Stimulated activated CD4-positive, alpha-beta T cell treated with anti-CD3 and anti-CD28 coated beads, Interleukin-15, amount 100 ng/mL, for 48 hours (primary cell): ENCODE measurements at places on chromosomes 2 and 18.

- DNase-seq, result no peak
These were observed 255.5 kb downstream of the RNF152 start for GRCh38 chr18:61637319-61637718.

GRCh38 chr18:44729631-44730101, 49.0 kb downstream of the SETBP1 start:
- DNase-seq, result peak; percentile 21

- no peak for DNase-seq
These were observed 53.3 kb upstream of the NFU1 start for GRCh38 chr2:69490486-69490885.

- DNase-seq, result no peak
These were observed 19.1 kb downstream of the MAL start for GRCh38 chr2:95044601-95045000.

- DNase-seq, result no peak
These were observed 12.5 kb upstream of the PAX8 start for GRCh38 chr2:113291191-113291590.

GRCh38 chr2:197799068-197799467, 5.3 kb upstream of the PLCL1 start:
- DNase-seq, result no peak

DNA sequence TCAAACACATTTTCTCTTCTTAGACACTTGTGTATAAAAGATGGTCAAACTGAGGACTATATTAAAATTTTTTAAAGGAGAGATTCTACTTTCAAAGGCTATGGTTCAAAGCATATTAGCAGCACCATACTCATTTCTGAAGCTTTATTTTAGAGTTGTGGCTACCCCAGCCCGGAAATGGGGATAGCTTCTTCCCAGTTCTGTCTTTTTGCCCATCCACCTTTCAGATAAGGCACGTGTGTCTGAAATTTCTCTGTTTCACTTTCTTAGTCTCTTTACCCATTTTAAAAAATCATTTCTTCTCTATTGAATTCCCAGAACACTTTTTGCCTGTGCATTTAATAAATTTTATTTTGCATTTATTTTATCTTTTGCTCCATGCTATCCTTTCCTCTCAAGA, 431.5 kb downstream of the RNF144A start:
- DNase-seq, result no peak

GRCh38 chr2:204732019-204732418, 186.7 kb downstream of the PARD3B start:
- no peak for DNase-seq

DNA sequence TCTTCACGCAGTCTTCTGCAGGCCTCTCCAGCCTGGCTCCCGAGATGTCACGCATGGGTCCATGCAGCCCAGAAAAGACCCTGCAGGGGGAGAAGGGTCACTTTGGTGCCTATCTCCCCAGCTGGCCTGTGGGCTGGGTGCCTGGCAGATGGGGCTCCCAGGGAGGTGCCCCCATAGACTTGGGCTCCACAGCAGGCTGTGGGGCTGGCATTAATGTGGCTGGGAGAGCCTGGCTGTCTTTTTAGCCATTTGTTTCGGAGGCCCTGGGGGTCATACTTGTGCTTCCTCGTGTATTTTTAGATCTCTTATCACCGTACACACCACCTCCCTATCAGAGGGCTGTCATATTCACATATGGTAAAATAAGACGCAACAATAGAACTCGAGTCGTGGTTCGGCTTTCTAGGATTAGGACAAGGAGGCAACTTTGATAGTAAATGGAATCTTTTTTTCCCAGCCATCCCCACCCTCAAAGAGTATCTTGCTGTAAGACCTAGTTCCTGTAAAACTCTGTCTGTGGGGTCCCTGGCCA, 74.5 kb downstream of the LRRFIP1 start:
- no peak for DNase-seq

GRCh38 chr2:41886145-41886664, 161.6 kb upstream of the PKDCC start:
- DNase-seq, result no peak

- DNase-seq, result no peak
These were observed 950.1 kb downstream of the CNTNAP5 start for GRCh38 chr2:124975224-124975623.

- no peak for DNase-seq
These were observed 95.9 kb downstream of the CRIM1 start for GRCh38 chr2:36451512-36451911.

- no peak for DNase-seq
These were observed 70.3 kb downstream of the THADA start for GRCh38 chr2:43525506-43525905.
